ENCODE measurements at places on chromosomes 7 and 10. TPM values are rescaled to one million over a fixed set of nuclear protein-coding genes. Genes with fewer than 3 reads are reported as not detected.

DNA sequence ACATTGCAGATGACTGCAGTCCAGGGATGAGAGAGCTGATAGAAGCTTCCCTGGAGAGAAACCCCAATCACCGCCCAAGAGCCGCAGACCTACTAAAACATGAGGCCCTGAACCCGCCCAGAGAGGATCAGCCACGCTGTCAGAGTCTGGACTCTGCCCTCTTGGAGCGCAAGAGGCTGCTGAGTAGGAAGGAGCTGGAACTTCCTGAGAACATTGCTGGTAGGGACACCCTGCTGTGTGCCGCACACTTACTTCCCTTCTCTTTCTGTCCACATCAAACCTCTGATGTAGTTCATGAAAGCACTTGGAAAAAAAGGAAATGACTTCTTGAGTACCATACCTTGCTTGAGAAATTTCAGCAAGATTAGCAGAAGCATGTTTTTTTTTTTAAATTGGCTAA, 25.3 kb downstream of the MAP3K8 start:
- H3K27ac ChIP-seq = no peak overlapping the region
- no peak overlapping the region for H3K4me3 ChIP-seq
- no peaks in the 10 kb centered on the region for H3K27me3 ChIP-seq

GRCh38 chr10:115171392-115171960, 78.3 kb downstream of the ATRNL1 start:
- H3K4me3 ChIP-seq = no peak overlapping the region
- H3K36me3 ChIP-seq = no peaks in the 10 kb centered on the region
- H3K27ac ChIP-seq = no peak overlapping the region
- no peak for DNase-seq

DNA sequence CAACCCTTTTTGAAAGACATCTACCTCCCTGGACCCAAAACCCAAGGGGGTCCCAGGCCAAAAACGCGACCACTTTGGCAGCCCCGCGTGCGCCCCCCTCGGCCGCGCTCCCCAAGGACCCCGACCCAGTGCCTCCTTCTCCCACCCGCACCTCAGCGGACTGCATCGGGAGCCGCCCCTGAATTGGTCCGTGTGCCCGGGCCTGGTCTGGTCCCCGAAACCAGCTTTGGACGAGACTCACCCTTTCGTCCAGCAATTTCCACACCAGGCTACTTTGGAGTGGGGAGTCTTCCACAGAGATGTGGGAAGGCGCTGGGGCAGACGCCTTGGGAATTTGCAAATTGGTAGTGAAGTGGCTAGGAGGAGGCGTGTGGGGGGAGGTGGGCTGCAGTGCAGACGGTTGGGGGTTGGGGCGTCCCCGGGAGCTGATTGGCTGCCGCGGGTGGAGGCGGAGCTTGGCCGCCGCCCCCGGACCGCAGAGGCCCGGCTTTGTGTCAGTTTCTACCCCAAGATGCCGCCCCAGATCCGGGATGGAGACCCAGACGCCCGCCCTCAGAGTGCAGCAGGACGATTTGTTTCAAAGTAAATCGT, 16.9 kb downstream of the TCAF1 start:
- no peak overlapping the region for H3K27ac ChIP-seq
- no peaks in the 10 kb centered on the region for H3K36me3 ChIP-seq

DNA sequence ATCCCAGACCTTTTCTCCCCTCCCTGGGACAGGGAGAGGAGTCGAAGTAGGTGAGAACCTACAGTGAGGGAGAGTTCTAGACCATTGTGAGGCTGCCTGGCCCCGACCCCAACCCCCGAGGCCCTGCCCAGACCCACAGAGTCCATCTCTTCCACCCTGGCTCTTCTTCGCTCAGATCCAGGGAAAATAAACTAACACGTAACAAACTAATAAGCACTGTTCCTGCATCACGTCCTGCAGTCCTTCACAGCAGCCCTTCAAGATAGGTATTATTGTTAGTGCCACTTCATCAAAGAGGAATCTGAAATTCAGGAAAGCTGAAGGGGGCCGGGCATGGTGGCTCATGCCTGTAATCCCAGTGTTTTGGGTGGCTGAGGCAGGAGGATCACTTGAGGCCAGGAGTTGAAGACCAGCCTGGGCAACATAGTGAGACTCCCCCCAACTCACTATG, at the start of gene SPACDR:
SPACDR (minus strand) TSS at position 51 of the 451 bp plus-strand sequence. CDS start 235 bp downstream, outside the sequence.
- H3K4me1 ChIP-seq = peaks cover 3% of the 10 kb centered on the region
- no peak for DNase-seq
- no peaks in the 10 kb centered on the region for H3K27me3 ChIP-seq

PSD gene
- total RNA-seq = 3.5 TPM

Data from naive thymus-derived CD4-positive, alpha-beta T cell (primary cell).